K562 (cell line): ENCODE measurements at places on chromosomes 1 and 21.

DNA sequence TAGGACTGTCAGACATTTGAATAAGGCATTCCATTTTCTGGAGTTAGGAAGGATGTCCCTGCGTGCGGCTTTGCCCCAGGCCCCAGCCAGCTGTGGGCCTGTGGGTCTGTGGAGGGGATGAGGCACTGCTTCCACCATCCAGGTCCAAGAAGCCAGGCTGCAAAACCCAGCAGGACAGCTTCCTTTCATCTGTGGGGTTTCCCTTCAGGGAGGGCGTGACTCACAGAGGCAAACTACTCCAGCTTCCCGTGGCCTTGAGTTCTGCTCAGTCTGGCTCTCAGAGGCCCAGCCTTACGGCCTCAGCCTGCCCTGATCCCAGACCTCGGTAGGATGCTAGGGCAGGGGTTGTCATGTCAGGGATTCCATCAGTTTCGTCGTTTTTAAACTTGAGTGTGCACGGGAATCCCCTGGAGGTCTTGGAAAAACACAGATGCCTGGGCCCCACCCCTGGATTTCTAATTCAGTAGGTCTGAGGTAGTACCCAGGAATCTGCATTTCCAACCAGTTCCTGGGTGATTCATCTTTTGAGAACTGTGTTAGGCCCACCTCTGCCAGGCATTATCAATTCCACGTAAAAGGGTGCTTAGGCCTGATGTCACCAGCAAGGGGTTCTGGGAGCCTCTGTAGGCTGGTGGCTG is 32.3 kb upstream of the TENT5C start:
- H3K27ac ChIP-seq = no peak overlapping the region
- H3K4me1 ChIP-seq = peaks cover 8% of the 10 kb centered on the region; the same call in 2 of the 3 replicates

- peaks cover 36% of the 10 kb centered on the region; the same call in 2 of the 3 replicates for H3K36me3 ChIP-seq
- H3K4me1 ChIP-seq = peaks cover 5% of the 10 kb centered on the region; the same call in 1 of the 3 replicates
- no peak for DNase-seq
- no peak overlapping the region for H3K27ac ChIP-seq
Observed at GRCh38 chr1:50436489-50436888, 13.2 kb upstream of the DMRTA2 start.

DNA sequence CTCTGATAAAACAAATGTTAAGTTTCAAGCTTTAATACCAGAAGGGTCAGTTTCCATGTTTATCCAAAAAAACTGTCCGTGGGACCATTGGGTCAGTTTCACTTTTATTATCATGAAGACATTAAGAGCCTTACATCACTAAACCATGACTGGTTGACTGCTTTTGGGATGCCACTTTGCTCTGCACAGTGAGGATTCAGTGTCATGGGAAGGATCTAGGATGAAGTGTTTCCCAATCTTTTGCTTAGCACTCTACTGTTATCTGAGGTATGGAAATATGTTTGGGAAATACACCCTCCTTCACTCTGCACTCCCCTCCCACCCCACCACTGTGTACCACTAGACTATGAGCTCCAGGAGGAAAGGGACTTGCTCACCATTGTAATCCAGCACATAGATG is 16.3 kb downstream of the RPS6KC1 start:
- H3K4me1 ChIP-seq = peaks cover 32% of the 10 kb centered on the region
- no peaks in the 10 kb centered on the region for H3K27me3 ChIP-seq
- no peak overlapping the region for H3K4me3 ChIP-seq
- H3K27ac ChIP-seq = no peak overlapping the region
- no peak for DNase-seq

- H3K4me3 ChIP-seq = no peak overlapping the region
- peaks cover 96% of the 10 kb centered on the region for H3K36me3 ChIP-seq
- no peaks in the 10 kb centered on the region for H3K4me1 ChIP-seq
- H3K27ac ChIP-seq = no peak overlapping the region
Observed at GRCh38 chr1:23062271-23062670, 43.0 kb downstream of the KDM1A start.

- no peak for DNase-seq
- H3K27me3 ChIP-seq = no peaks in the 10 kb centered on the region
- no peak overlapping the region for H3K4me3 ChIP-seq
- no peak overlapping the region for H3K27ac ChIP-seq
- 0 out of 3 replicates have a peak, but pooled peaks cover 2% of the 10 kb centered on the region for H3K36me3 ChIP-seq
Observed at GRCh38 chr1:180382326-180383115, 119.9 kb downstream of the ACBD6 start.

- no peak overlapping the region for H3K27ac ChIP-seq
- H3K4me1 ChIP-seq = no peaks in the 10 kb centered on the region
- no peaks in the 10 kb centered on the region for H3K27me3 ChIP-seq
- no peak for DNase-seq
- H3K36me3 ChIP-seq = no peaks in the 10 kb centered on the region
Observed at GRCh38 chr1:177849130-177849529, 120.7 kb downstream of the SEC16B start.

DNA sequence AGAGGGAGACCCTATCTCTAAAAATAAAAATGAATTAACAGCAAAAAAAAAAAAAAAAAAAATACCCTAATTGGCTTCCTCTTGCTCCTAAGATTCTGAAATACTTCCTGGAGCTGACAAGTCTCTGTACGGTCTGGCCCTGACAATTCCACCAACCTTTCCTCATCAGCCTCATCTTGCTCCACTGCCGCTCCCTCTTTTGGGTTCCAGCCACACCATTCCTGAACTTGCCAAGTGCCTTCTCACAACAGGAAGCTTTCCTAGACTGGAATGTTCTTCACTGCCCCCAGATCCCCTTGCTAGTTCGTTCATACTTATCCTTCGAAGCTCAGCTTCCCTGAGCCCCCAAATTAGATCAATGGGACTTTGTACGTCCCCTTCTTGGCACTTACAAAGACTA is 37.0 kb downstream of the AKNAD1 start:
- H3K36me3 ChIP-seq = no peaks in the 10 kb centered on the region
- H3K4me3 ChIP-seq = no peak overlapping the region
- DNase-seq = no peak
- no peak overlapping the region for H3K27ac ChIP-seq
- H3K27me3 ChIP-seq = no peaks in the 10 kb centered on the region

- no peak for DNase-seq
- no peaks in the 10 kb centered on the region for H3K36me3 ChIP-seq
- no peak overlapping the region for H3K4me3 ChIP-seq
- H3K27ac ChIP-seq = no peak overlapping the region
- H3K27me3 ChIP-seq = peaks cover 26% of the 10 kb centered on the region
- no peaks in the 10 kb centered on the region for H3K4me1 ChIP-seq
Observed at GRCh38 chr1:57424231-57425027, 569 bp upstream of the DAB1 start.

DNA sequence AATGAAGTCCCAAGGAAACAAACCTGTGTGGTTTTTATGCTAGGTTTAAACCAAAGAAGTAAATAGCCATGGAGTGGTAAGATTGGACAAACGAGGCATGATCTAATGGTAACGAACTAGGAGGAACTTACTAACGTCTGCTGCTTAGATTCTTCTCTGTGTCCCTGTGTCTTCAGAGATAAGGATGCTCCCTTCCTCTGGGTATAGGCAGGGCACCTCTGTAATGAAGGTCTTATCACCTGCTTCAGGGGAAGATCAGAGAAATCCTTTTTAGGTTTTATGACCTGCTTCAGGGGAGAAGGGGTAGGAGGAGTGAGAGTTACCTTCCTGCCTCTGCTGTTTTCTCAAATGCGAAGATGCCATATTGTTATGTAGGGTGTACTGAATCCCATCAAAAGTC is 214.9 kb upstream of the L1TD1 start:
- no peak overlapping the region for H3K27ac ChIP-seq
- H3K4me1 ChIP-seq = no peaks in the 10 kb centered on the region
- H3K36me3 ChIP-seq = no peaks in the 10 kb centered on the region
- no peak overlapping the region for H3K4me3 ChIP-seq
- no peak for DNase-seq
- H3K27me3 ChIP-seq = peaks cover 4% of the 10 kb centered on the region; the same call in 1 of the 2 replicates

GRCh38 chr1:170326186-170326585 is 180.4 kb downstream of the NTMT2 start:
- DNase-seq = no peak
- no peak overlapping the region for H3K27ac ChIP-seq
- no peaks in the 10 kb centered on the region for H3K27me3 ChIP-seq
- no peak overlapping the region for H3K4me3 ChIP-seq
- no peaks in the 10 kb centered on the region for H3K36me3 ChIP-seq

DNA sequence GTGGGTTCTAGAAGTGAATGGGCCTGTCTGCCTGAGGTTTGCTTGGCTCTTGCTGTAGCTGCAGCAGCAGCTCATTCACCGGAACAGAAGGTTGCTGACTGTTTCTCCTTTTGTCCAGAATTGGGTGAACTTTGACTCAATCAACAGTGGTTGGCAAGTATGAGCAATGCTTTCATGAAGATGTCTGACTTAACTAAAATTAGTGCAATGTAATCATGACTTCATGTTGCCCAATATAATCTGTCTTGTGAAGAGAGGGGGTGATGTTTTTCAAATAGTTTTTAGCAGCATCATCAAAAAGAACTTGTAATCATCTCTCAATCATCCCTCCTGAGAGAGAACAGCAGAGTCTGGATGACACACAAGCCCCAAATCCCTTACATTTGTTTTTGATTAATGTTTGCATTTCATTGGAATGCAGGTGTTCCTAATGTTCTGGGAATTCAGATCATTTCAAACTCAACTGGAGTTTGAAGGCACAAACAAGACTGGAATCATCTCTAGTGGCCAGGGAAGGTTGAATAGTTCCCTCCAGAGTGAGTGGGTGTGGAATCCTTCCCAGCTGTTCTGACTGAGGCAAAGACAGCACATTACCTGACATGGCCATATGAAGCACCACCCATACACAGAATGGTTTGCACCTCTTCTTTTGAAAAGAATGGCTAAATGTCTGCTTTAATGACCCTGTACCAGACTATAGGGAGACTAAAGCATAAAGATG is 82.9 kb downstream of the HLX start:
- no peak overlapping the region; the same call in 2 of the 3 replicates for H3K27ac ChIP-seq
- peaks cover under 1% of the 10 kb centered on the region; the same call in 1 of the 2 replicates for H3K4me1 ChIP-seq
- H3K36me3 ChIP-seq = no peaks in the 10 kb centered on the region
- H3K4me3 ChIP-seq = no peak overlapping the region
- no peaks in the 10 kb centered on the region for H3K27me3 ChIP-seq
- no peak for DNase-seq
